D341Med (cell line): ENCODE measurements at places on chromosomes 2 and 18.

DNA sequence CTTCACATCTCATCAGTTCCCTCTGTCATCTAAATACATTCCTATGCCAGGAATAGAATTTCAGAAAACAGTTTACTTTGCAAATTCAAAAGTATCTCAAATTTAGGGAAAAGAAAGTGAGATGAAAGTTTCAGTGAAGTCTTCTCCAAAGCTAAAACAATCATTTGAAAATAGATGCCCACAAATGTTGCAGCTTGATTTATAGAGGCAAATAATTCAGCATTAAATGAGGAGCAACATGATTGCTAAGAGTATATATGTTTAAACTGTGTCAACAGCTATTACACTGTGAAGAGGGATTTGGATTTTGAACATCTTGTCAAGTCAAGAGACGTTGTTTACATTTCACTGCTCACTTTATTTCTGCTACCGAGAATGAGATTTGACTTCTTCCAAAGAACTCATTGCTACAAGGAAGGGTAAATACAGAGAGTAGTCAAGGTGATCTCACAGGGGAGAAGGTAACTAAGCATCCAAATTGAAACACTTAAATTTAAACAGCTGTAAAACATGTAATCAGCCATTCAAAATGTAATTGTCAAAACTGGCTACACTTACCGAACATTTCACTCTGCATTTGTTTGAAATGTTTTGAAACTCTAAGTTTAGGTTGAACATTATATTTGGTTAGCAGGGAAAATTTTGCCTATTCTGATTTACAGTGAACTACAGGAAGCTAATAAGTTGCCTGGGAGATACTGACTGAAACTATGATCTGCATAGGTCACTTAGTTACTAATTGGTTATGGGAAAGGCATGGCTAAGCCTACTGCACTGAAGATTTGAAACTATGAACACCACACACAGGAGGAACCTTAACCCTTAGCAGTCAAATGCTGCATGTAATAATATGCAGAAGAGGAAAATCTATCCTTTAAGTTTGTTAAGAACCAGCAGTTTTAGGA lies 33.2 kb upstream of the GALNT3 start:
- no peak for DNase-seq

DNA sequence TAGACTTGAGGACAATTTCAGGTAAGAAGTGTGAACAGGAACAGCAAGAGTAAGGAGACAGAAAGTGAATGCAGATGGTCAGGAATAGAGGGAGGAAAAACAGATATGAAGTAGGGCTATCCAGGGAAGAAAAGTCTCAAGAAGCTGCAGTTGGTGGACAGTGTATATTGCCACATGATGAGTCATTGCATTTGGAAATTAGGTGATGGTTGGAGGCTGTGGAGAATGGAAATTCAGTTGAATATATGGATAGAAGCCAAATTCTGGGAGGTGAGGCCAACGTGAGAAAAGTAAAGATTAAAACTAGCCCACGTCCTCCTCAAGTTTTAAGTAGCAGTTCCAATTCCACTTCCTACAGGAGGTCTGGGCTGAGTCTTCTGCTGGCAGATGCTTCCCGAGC lies 158.4 kb downstream of the UBE2E3 start:
- DNase-seq = no peak

DNA sequence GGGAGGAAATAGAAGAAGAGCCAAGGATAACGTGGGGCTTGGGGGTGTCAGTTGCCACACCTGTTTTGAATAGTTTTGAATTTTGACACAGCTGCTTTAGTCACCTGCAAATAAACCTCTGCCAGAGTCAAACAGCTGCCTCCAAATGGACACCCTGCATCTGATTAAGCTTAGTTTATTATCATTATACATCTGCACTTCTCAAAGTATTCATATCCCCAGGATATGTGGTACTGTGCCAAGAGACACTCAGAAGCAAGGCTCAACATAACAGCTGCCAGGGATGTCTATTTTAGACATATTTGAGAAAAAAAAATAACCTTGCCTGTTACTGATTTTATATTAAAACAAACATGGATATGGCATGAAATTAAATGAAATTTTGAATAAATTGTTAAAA lies 122.5 kb upstream of the WDR75 start:
- no peak for DNase-seq

GRCh38 chr18:10454681-10455557 lies 484 bp downstream of the APCDD1 start:
- peak; percentile 75 for DNase-seq

- no peak for DNase-seq
These were observed 12.1 kb upstream of the ITGA6 start for GRCh38 chr2:172415157-172415864.

GRCh38 chr2:150259746-150260145 lies 227.7 kb downstream of the RND3 start:
- no peak for DNase-seq

- DNase-seq = no peak
These were observed 22.8 kb upstream of the PTMA start for GRCh38 chr2:231685349-231686191.

DNA sequence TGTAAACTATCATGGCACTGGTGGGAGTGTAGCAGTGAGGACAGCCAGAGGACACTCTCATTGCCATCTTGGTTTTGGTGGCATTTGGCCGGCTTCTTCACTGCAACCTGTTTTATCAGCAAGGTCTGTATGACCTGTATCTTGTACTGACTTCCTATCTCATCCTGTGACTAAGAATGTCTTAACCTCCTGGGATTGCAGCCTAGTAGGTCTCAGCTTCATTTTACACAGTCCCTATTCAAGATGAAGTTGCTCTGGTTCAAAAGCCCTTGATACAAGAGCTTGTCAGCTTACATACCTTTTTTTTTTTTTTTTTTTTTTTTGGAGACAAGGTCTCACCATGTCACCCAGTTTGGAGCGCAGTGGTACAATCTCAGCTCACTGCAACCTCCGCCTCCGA lies 110.9 kb downstream of the METTL8 start:
- DNase-seq = no peak

DNA sequence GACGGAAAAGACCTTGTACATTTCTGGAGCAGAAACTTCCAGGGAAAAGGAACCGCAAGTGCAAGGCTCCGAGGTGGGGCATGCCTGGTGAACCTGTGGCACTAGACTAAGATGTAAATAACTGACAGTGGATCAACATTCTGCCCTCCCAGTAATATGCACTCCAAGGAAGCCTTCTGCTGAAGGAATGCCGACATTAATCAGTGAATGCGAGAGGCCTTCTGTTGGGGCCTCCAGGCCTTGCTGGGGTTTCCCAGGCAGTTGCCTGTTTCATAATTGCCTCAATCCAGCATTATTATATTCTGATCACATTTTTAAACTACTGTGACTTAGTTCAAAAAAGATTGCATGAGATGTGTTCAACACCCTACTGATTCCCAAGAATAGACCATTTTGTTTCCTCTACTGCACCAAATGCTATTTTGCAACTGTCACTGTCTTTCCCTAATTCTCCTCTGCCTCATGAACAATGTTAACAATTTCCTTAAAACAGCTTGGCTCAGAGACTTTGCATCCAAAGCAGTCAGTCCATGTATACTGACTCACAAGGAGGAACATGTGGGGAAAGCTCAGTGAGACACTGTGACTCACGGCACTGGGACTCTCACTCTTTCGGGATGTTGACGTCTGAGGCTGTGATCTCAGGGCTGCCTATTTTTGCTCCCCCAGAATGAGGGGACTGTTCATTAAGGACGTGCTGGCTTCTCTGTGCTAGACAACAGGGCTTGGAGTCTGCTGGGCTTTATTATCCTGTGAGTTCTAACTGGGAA lies 10.5 kb upstream of the DSG2 start:
- DNase-seq = no peak

- no peak for DNase-seq
These were observed 630.5 kb downstream of the TDRD15 start for GRCh38 chr2:21754164-21754788.
